ENCODE measurements at places on chromosomes 4 and X. TPM values are rescaled to one million over a fixed set of nuclear protein-coding genes. Genes with fewer than 3 reads are reported as not detected.

DNA sequence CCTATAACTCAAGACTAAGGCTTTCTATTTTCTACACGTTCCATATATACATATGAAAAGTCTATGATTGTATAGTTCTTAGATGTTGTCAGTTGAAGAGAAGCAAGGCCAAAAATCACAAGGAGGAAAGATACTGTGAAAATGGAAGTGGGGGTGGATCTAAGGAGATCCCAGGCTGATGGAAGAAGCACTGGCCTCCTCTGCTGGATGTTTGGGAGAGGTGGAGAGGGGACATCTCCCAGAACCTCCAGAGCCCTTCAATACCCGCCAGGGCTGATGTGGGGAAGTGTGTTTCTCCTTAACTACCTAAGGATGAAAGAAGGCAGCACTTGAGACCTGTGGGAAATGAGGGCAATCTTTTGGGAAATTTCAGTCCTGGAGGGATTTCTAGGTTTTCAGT is 67.4 kb downstream of the RASGEF1B start:
- no peak for DNase-seq

DNA sequence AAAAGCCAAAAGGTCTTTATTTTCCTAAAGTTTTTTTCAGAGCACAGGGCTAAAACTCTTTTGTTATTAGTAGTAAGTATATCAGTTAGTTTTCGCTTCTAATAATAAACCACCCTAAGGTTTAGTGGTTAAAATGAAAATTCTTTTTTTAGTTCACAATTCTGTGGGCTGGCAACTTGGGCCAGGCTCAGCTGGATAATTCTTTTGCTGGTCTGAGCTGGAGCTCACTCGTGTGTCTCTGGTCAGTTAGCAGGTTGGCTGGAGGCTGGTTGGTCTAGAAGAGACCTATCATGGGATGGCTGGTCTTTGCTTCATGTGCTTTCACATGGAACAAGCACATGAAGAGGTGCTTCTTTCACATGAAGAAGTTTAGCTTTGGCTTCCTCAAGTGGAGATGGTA is 227.1 kb upstream of the LCORL start:
- no peak for DNase-seq

DNA sequence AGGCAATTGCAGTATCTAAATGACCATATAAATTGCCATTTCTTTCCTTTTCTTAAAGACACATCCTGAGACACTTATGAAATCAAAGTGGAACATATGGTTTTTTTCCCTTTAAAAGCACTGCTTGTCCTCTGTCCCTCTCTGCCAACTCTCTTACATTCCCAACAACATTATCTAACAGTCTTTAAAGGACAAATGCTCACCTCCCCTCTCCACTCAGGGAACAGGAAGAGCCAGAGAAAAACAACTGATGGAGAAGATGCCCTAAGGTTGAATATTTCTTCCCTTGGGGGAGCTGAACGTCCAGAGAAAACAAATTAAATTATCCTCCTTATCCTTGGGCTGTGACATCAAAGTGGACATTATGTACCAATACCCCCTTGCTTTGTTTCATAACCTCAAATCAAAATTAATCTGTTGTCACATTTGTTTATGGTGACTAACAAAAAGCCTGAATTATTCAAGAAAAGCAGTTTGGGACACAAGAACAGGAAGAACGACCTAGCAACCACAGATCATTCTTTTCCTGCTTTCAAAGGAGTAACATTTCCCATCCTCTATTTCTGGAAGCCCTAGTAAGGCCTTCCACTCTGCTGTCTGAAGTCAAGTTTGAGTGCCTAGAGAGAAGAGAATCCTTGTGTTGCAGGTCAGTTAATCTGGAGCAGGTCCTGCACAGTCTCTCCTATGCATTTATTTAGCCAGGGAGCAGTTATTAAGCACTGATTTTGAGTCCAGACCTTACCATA is 52.6 kb upstream of the PAGE1 start:
- no peak for DNase-seq

GRCh38 chrX:12949205-12949926 is 25.5 kb upstream of the TMSB4X start:
- no peak for DNase-seq

Gene RAB40A
- 4.7 TPM for polyA plus RNA-seq
